Spleen (tissue), 13 donors: ENCODE measurements at places on chromosomes 6 and 20. TPM values are rescaled to one million over a fixed set of nuclear protein-coding genes. Genes with fewer than 3 reads are reported as not detected.

DNA sequence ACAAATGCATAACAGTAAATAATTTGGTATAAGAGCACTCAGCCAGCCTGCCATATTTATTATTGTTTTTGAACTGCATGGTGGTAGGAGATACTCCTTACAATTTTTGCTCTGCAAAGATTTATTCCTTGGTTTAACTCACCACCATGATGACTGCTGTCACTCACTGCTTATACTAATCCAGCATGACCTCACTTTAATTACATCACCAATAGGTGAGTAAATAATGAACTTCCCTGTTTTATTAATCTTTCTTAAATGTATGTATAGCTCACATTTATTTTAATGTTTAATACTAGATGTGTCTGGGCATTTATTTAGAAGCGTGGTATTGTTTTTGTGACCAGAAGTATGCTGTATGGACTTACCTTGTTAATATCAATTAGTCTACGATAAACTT, 12.8 kb upstream of the TP53TG5 start:
- H3K36me3 ChIP-seq = no peaks in the 10 kb centered on the region
- DNase-seq = no peak
- no peak overlapping the region for H3K4me3 ChIP-seq
- no peak overlapping the region for H3K27ac ChIP-seq

DNA sequence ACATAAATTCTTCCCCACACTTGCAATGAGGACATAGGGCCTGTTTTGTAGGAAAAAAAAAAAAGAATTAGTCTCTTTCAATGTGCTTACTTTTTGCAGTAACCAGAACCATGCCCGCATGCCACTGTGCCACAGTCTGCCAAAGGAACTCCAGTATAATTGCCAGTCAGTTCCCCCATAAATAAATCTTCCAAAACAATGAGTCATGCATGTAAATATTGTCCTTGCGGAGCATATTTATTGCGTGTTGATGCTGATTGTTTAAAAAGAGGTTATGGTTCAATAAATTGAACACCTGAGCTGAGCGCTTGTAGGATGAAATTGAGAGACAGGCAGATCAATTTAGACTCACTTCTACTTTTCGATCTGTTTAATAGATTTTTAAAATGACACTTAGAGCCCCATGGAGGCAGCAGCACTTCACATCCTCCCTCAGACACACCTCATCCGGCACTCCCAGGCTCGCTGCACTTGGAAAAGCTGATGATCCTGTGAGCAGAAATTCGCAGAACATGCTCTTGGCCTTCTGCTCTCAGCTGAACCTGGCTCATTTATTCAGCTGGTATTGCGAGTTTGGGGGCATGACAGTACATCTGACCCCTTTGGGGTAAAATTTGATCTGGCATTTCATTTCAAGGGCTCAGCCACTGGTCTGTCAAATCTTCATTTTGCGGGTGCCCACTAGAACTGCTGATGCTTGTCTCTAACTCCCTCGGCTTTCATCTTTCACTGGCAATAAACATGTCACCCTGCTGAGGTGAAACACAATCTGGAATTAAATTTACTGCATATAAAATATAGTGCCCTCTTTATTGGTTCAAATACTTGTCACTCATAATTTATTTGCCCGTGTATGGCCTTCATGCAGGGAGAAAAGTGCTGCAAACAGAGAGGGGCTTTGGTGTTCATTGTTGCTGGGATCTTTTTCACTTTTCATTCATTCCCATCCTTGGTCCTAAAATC, 371.1 kb upstream of the POU3F2 start:
- H3K4me3 ChIP-seq = no peak overlapping the region
- no peak for DNase-seq
- no peak overlapping the region for H3K27ac ChIP-seq

DNA sequence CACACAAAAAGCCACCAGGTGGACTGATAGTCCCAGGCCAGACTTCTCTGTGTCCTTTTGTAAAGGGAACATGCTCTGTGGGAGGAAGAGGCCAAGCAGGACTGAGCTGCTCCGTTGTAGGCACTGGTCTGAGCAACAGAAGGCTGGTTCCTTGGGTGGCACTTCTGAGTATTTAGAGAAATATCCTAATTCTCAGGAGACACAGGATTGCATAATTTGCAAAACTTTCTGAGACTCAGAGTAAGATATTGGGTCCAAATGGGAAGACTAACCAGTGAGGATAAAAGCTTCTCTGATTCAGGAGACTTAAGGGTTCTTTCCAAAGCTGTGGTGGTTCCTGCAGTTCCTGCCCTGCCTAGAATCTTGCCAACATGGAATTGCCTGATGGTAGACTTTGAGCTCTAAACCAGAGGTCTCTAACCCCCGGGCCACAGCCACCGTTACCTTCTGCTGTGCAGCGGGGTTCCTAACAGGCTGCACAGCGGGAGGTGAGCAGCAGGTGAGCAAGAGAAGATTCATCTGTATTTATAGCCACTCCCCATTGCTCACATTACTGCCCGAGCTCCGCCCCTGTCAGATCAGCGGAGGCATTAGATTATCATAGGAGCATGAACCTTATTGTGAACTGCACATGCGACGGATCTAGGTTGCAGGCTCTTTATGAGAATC, 107.0 kb downstream of the OLIG3 start:
- no peak for DNase-seq
- H3K4me1 ChIP-seq = peaks cover 20% of the 10 kb centered on the region
- H3K4me3 ChIP-seq = no peak overlapping the region
- no peaks in the 10 kb centered on the region for H3K27me3 ChIP-seq
- H3K36me3 ChIP-seq = no peaks in the 10 kb centered on the region
- H3K27ac ChIP-seq = no peak overlapping the region

DNA sequence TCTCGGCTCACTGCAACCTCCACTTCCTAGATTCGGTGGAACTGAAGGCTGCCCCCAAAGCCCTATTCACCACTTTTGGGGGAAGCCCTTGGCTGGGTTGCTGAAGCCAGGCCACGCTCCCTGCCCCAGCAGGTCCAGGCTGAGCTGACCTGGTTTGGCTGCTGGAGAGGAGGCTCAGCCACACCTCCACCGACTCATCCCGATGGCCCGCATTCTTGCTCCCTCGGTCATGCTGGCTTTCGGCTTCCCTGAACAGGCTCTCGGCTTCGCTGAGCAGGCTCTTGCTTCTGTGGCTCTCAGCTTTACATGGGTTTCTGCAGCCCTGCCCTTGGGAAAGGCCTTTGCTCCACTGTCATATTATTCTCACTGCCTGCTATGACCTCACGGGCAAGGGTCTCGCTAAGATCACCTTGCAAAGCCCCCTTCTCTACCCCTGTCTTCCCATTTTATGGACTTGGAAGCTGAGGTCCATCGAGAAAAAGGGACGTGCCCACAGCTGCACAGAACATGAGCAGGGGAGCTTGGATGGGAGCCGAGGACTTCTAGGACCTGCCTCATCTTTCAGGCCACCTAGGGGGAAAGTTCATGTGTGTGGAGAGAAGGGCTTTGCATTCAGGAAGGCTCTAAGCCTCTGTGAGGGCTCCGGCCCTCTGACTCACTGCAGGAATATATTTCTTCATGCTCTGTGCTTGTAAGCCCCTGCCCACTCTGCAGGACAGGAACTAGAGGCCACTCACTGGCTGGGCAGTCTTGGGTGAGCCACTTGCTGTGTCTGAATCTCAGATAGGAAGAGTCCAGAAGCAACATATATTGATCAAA, 15.6 kb downstream of the ARHGAP40 start:
- DNase-seq = no peak
- H3K27ac ChIP-seq = no peak overlapping the region
- peaks cover 9% of the 10 kb centered on the region for H3K27me3 ChIP-seq

GRCh38 chr20:59063358-59064213, 21.0 kb upstream of the PRELID3B start:
- no peaks in the 10 kb centered on the region for H3K27me3 ChIP-seq
- H3K4me3 ChIP-seq = no peak overlapping the region
- H3K36me3 ChIP-seq = no peaks in the 10 kb centered on the region
- no peak for DNase-seq

DNA sequence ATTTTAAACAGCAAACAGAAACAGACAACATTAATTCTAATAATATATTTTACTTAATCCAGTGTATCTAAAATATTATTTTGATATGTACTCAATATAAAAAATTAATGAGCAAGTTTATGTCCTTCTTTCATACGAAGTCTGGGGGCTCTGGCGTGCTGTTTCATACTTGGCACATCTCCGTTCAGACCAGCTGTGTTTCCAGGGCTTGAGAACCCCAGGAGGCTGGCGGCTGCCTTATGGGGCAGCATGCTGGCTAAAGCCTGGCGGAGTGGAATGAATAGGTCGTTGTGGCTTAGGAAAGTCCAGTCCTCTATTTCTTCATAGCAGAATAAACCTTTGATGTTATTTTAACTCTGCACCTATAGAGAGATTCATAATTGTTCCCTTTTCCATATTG, 43.3 kb downstream of the DUSP22 start:
- peak; percentile 72 for DNase-seq
- H3K27me3 ChIP-seq = no peaks in the 10 kb centered on the region
- H3K4me1 ChIP-seq = peaks cover 76% of the 10 kb centered on the region
- H3K4me3 ChIP-seq = no peak overlapping the region
- H3K27ac ChIP-seq = no peak overlapping the region
- no peaks in the 10 kb centered on the region for H3K36me3 ChIP-seq

DNA sequence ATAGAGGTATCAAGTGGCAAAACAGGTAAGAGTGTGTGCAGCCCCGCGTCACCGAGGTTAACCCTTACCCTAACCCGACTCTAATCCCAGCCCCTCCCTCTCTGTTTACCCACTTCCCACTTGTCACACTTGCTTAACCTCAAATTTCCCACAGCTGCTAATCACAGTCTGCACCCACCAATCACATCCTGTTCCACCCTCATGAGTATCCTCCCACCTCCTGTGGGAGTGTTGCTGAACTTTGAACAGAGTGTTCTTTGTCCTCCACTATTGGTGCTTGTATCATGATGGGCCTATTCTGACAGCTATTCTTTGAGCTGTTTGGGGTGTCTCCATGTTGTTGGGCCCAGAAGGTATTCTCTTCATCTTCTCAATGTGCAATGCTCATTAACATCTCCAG, 487.8 kb downstream of the PTPRT start:
- no peak overlapping the region for H3K27ac ChIP-seq
- no peaks in the 10 kb centered on the region for H3K36me3 ChIP-seq
- H3K4me1 ChIP-seq = no peaks in the 10 kb centered on the region
- no peaks in the 10 kb centered on the region for H3K27me3 ChIP-seq

Gene HTR1E
- total RNA-seq = not detected
